NCI-H2029 (cell line): ENCODE measurements at places on chromosomes 5 and 9.

- no peak for DNase-seq
These were observed 98.5 kb upstream of the IL7R start for GRCh38 chr5:35758151-35758724.

DNA sequence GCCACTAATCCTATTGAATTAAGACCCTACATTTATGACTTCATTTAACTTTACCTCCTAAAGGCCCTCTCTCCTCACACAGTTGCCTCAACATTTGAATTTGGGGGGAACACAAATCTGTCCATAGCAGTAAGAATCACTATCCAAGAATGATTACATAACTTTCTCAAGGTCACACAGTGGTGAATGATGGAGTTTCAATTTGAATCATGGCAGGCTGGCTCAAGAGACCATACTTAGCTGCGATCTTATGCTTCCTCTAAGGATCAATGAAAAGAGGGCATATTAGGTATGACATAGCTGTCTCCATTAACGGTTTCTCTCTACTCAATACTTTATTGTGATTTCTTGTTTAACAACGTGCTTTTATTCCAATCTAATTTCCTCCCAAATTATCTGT is 44.1 kb upstream of the PDE4D start:
- no peak for DNase-seq

DNA sequence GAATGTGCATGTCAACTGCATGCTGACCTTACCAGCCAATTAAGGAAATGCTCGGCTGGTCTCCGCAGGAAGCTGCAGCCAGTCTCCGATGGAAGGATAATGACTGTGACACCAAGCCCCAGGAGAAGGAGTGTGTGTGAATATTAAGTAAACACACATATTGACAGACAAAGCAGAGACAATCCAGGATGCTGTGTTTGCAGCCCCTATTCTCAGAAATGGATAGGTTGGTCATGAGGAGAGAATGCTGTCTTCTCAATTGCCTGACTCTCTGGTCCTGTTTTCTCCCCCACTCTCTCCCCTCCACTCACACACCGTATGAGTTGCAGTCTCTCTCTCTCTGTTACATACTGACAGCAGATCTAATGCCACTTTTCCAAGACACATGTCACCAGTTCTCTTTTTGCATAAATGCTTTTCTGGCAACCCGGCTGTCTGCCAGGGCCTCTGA is 85.7 kb downstream of the EPB41L4A start:
- DNase-seq = peak; percentile 35

- no peak for DNase-seq
These were observed 259.8 kb downstream of the NDUFS4 start for GRCh38 chr5:53820119-53820801.
